ENCODE measurements at places on chromosomes 1 and 21. TPM values are rescaled to one million over a fixed set of nuclear protein-coding genes. Genes with fewer than 3 reads are reported as not detected.

DNA sequence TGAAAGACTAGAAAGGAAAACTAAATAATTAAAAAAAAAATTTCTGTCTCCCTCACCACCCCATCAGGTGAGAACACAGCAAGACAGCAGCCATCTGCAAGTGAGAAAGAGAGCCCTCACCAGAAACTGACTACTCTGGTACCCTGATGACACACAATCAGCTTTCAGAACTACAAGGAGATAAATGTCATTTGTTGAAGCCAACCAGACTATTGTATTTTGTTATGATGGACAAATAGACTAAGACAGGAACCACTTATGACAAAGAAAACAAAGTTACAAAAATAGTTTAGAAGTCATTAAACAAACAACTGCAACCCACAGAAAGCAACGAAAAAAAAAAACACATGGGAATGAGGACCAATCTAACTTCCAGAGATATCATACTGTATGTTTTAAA, 98.3 kb downstream of the FAF1 start:
- no peak for DNase-seq

Gene CRP
- not detected for total RNA-seq

GRCh38 chr1:172351754-172352161, 68.7 kb upstream of the C1orf105 start:
- DNase-seq: no peak

Gene CD101
- total RNA-seq: 0.10 TPM

GRCh38 chr1:59698386-59698785, 116.4 kb upstream of the HOOK1 start:
- DNase-seq: no peak

GRCh38 chr1:180816132-180816531, 96.6 kb upstream of the KIAA1614 start:
- no peak for DNase-seq

GRCh38 chr1:192592981-192593708, 17.6 kb downstream of the RGS1 start:
- DNase-seq: no peak

Gene OSCP1
- total RNA-seq: 5.1 TPM

DNA sequence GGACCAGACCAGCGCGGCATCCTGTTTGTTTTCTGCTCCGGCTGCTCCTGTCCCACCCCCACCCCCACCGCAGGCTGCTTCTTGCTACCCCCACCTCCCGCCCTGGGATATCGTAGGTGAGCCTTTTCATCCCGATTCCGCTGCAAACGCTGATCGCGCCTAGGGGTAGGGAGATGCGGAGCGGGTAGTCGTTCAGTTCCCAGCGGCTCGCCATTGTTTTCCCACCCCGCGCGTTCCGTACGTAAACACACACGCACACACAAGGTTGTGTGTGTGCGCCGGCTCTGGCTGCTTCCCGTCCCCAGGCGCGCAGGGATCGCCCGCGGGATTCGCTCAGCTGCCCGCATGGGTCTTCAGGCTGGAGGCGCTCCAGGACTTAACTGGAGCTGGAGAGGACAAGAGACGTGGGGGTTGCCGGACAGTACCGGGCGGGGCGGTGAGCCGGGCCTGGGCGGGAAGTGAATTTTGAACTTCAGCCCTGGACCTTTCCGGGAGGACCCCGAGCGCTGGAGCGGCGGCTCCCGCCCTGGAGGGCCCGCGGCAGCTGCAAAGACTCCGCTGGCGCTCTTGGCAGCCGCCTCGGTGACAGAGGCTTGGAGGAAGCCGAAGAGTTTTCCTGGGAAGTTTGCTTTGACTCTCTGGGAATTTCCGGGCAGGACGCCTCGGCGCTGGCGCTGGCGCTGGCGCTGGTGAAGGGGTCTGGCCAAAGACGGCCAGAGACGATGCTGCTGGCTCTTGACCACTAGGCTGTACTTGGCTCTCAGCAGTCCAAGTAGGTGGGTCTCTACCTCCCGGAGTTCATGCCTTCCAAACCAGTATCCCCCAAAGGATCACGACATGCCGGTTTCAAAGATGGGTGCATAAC, 1.6 kb downstream of the SOX13 start:
- DNase-seq: peak; percentile 60

- no peak for DNase-seq
These were observed 40.5 kb downstream of the URB2 start for GRCh38 chr1:229666585-229666984.

DNA sequence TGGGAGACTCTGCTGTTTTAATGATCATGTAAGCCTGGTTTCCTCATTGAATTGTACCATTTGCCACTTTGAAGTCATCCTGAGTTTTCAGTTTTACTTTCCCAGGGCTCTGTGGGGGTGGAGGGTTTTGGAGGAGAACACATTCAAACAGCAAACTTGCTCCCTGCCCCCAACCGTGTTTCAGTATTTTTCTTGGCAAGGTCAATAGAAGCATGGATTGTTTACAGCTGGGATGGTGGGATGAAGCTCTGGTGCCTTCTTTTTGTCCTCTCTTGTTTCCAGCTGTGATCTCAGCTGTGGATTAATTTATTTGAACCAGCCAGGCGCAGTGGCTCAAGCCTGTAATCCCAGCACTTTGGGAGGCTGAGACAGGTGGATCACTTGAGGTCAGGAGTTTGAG, 54.3 kb upstream of the SERBP1 start:
- no peak for DNase-seq

DNA sequence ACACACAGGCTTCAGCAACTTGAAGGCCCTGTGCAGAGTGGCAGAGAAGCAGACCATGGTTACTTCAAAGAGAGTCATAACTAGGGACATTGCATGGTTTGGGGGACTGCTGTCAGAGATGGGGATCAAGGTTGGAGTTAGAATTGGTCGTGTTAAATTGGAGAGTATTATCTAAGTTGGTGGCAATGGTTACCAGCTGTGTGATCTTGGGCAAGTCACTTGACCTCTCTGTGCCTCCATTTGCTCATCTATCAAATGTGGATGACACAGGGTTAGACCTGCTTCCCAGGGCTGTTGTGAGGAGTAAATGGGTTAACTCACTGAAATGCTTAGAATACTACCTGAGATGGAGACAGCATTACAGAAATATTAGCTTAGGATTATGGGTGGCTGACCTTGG, 91.1 kb downstream of the PAX7 start:
- no peak for DNase-seq

Gene TBCE
- 24.7 TPM for total RNA-seq

DNA sequence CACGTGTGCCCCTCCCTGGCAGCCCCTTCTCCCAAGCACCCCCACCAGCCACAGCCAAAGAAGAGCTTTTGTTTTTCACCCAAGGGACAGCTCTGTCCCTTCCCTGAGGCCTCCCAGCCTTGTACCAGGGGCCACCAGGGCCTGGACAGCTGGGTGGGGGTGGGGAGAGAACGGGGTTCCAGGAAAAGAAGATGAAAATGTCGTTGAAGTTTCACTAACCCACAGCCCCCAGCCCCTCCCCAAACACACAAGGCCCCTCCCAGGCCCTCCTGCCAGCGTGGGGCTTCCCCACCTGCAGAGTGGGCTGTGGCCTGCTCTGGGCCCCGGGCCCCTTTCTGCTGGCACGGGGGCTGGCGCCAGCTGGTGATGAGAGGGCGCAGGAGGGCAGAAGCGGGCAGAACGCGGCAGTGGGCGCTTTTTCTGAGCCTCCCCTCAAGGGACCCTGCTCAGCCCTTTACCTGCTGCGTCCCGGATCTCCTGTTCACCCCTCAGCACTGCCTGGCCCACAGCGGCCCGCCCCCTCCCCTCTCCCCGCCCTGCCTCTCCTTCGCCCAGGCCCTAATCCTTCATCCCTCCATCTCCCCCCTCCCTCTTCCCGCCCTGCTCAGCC, 5.5 kb upstream of the ANKRD65 start:
- DNase-seq: no peak

DNA sequence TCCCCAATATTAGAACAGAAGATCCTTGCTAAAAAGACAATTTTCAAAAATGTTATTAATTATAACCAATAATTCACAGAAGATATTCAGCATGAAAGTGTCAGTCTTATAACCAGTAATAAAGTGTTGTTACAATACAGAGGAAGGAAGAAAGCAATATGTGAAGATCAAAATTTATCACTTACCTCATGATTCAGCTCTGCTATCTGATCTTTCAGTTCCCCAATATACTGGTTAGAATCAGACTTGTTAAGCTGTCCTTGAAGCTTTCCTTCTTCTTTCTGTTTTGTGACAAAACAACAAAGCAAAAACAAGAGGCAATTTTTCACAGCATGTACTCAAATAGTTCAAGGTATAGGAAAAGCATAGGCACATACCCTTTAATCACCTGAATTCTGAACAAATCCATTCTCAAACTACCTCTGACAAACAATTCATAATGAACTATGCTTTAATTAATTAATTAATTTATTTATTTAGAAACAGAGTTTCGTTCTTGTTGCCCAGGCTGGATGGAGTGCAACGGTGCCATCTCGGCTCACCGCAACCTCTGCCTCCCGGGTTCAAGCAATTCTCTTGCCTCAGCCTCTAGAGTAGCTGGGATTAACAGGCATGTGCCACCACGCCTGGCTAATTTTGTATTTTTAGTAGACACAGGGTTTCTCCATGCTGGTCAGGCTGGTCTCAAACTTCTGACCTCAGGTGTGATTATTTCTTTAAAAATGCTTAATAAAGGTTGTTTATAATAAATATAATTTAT, 76.9 kb upstream of the GFI1 start:
- DNase-seq: no peak

Gene VCAM1
- total RNA-seq: not detected

Gene OR2T34
- total RNA-seq: not detected

DNA sequence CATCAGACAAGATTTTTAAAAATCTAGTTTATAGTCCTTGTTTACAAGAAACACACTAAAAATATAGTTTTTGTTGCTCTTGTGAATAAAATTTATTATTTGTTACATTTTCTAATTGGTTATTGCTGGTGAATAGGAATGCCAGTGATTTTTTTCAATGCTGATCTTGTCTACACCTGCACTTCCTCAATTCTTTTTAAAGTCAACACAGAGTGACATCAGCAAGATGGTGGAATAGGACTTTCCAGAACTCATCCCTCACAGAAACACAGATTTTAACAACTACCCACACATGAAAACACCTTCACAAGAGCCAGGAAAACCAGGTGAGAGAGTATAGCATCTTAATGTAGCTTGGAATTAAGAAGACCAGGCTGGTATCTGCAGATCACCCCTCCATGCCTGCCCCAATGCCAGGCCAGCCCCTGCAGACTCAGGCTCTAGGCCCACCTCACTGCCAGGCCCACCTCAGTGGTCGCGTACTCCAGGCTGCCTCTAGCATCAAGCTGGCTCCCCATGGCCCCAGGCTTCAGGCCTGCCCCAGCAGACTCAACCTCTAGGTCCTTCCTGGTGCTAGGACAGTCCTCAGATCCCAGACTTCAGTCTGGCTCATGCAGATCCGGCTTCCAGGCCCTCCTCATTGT, 117.6 kb downstream of the WDR3 start:
- no peak for DNase-seq

DNA sequence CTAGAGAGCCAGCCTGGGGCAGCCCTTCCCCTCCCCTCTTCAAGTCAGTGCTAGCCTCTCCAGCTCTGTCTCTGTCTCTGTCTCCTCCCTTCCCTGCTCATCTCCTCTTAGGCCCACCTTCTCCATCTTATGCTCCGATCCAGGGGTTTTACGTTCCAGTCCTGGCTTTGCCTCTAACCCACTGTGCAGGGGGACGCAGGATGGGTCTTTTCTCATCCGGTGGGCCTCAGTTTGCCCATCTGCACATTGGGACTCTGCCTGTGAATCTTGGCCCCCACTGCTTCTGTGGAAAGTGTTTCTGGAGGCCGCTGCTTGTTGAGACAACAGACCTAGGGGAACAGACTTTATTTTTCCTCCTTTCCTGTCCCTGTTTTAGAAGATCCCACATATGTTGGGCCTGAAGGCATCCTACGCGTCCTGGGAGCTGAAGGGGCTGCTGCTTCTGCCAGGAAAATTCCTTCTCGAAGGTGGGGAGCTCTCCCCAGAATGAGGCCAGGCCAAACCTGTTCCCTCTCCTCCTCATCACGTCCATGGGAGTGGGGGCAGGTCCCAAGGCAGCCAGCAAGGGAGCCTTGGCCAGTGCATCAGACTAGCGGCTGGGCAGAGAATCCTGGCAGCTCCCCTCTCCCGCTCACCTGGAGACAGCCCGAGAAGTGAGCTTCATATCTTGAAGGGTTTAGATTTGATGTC, 99.5 kb upstream of the CSF3R start:
- DNase-seq: no peak

Gene ELF3
- total RNA-seq: 0.56 TPM

GRCh38 chr21:46409641-46410406, 48.9 kb upstream of the DIP2A start:
- no peak for DNase-seq

DNA sequence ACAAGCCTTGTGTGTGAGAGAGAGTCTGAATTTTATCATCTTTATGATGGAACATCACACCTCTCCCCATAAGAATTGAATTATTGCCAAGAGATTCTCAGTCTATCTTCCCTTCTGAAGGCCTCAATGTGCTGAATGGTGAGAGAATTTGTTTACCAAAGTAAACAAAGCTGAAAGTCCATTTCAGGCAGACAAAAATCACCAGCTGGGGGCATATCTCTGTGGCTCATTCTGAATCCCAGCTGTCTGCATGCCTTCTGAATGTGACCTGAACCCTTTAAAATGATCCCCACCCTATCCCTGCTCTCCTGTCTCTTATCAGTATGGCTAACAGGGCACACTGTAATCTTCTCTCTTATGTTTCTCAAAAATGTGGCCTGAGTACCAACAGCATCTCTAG, 99.1 kb upstream of the CAMK1G start:
- DNase-seq: no peak

GRCh38 chr1:111201275-111202090, 1.0 kb upstream of the DENND2D start:
- DNase-seq: no peak
